ENCODE measurements at places on chromosomes 12 and 14. TPM values are rescaled to one million over a fixed set of nuclear protein-coding genes. Genes with fewer than 3 reads are reported as not detected.

GRCh38 chr12:26346736-26347135 is 151.4 kb downstream of the SSPN start:
- no peak overlapping the region for H3K4me3 ChIP-seq
- no peaks in the 10 kb centered on the region for H3K27me3 ChIP-seq
- DNase-seq: peak; percentile 16
- no peak overlapping the region for H3K27ac ChIP-seq
- no peaks in the 10 kb centered on the region for H3K36me3 ChIP-seq

GRCh38 chr14:31508135-31508534 is 20.3 kb upstream of the GPR33 start:
- H3K4me1 ChIP-seq: no peaks in the 10 kb centered on the region
- H3K36me3 ChIP-seq: no peaks in the 10 kb centered on the region
- DNase-seq: peak; percentile 7
- no peaks in the 10 kb centered on the region for H3K27me3 ChIP-seq
- no peak overlapping the region for H3K27ac ChIP-seq

GRCh38 chr12:72676556-72676955 is 404.4 kb downstream of the TRHDE start:
- no peaks in the 10 kb centered on the region for H3K36me3 ChIP-seq
- H3K27ac ChIP-seq: no peak overlapping the region
- no peaks in the 10 kb centered on the region for H3K4me1 ChIP-seq
- no peak for DNase-seq

DNA sequence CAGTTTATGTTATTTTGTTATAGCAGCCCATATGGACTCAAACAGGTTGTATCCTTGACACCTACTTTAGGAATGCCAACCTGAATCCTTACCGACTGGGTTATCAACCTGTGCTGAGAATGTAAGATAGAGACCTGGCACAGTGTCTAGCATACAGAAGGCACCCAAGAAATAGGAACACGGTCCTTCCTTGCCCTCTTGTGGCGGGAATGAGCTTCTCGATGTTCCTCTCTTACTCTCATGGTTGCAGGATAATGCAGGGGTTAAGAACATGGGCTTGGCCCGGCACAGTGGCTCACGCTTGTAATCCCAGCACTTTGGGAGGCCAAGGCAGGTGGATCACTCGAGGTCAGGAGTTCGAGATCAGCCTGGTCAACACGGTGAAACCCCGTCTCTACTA is 6.5 kb downstream of the C12orf43 start:
- H3K4me1 ChIP-seq: peaks cover 9% of the 10 kb centered on the region
- no peaks in the 10 kb centered on the region for H3K27me3 ChIP-seq

- H3K27me3 ChIP-seq: no peaks in the 10 kb centered on the region
- H3K27ac ChIP-seq: peak overlapping the region; percentile 16
- DNase-seq: peak; percentile 21
- no peaks in the 10 kb centered on the region for H3K36me3 ChIP-seq
Observed at GRCh38 chr12:83042441-83043200, 355.9 kb downstream of the TMTC2 start.

DNA sequence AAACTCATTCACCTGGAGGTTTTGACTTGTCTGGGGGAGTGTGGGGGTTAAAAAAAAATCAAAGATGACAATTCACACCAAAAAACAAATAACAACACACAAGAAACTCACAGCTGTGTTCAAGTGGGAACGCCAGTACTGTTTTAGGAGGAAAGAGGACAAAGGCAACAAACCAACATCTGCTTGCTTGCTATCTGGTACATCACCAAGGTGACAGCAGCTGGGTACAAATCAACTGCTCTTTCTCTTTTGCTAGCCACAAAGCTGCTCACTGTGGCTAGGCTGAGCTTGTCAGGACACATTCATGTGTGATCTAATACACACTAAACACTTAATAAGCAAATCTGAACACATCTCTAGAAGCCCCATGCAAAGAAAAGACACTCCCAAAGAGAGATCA is 128.0 kb upstream of the RAP1B start:
- H3K36me3 ChIP-seq: no peaks in the 10 kb centered on the region
- H3K27ac ChIP-seq: no peak overlapping the region
- H3K4me1 ChIP-seq: no peaks in the 10 kb centered on the region

Gene OTOGL
- not detected for total RNA-seq

Measured in stomach (tissue), 19 donors.